Activated CD4-positive, alpha-beta memory T cell treated with anti-CD3 and anti-CD28 coated beads for 36 hours (primary cell): ENCODE measurements at places on chromosomes 2 and 18. TPM values are rescaled to one million over a fixed set of nuclear protein-coding genes. Genes with fewer than 3 reads are reported as not detected.
A peak's percentile ranks its signal among the peaks of the same experiment; 100 is the strongest.

- DNase-seq: no peak
These were observed 326.2 kb downstream of the NYAP2 start for GRCh38 chr2:225725726-225726125.

- no peak for DNase-seq
These were observed 42.4 kb downstream of the TMEM237 start for GRCh38 chr2:201600906-201601305.

GRCh38 chr2:207227062-207227748, 61.5 kb upstream of the KLF7 start:
- DNase-seq: no peak

GRCh38 chr2:64376926-64377325, 77.0 kb upstream of the LGALSL start:
- DNase-seq: no peak

DNA sequence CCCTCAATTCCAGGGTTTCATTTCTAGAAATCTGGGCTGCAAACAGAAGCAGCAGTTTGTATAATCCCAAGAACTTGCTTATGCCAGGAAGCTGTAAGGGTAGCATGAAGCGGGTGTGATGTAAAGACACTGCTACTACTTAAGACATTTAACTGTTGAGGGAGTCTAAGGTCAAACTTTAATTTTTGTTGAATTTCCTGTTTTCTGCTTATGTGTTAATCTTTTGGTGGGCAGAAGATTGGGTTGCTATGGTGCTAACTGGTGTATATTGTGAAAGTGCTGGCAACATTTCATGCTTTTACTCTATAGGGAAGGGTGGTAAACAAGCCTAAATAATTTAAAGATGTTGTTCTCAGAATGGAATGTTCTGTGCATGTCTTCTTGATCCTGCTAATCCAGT, 2.7 kb downstream of the NCOA1 start:
- DNase-seq: no peak

DNA sequence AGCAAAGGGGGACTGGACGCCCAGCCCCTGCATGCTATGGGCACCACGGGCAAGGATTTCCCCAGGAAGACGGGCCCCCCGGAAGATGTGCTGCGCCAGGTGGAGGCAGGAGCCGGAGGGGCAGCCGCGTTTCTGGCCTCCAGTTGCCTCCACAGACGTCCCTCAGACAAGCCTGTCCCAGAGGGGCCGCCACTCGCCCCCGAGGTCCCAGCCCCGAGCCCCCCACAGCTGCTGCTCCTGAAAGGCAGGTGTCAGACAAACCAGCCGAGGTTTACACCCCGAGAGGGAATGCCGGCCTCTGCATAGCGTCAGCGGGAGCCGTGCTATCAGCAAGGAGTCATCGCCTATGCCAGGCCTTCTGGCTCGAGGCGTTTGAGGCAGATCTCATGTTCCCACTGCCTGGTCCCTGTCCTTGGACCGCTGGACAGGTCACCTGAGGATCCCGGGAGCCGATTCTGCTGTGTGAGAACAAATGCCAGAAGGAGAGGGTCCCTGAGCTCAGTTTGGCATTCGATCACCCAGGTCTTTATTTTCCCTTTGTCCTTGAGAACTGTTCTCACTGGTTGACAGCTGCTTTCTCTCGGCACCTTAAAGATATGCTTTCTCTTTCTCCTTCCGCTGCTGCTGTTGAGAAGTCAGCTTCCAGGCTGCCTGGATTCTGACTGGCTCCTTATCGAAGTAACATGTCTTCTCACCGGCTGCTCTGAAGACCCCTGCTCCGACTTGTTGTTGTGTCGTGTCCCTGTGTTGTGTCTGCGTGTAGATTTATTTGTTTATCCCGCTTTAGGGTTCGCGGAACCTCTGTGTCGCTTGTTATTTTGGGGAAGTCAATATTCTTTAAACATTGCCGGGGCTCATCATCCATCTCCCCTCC, 20.6 kb downstream of the CROCC2 start:
- DNase-seq: peak; percentile 4

GCKR gene
- not detected for total RNA-seq

- DNase-seq: no peak
These were observed 74.1 kb downstream of the CABYR start for GRCh38 chr18:24212939-24213338.

GRCh38 chr2:145598434-145598833, 1078.5 kb upstream of the ZEB2 start:
- no peak for DNase-seq

- DNase-seq: no peak
These were observed 229.5 kb upstream of the ZC3H15 start for GRCh38 chr2:186256540-186256939.

CELF4 gene
- total RNA-seq: not detected

DNA sequence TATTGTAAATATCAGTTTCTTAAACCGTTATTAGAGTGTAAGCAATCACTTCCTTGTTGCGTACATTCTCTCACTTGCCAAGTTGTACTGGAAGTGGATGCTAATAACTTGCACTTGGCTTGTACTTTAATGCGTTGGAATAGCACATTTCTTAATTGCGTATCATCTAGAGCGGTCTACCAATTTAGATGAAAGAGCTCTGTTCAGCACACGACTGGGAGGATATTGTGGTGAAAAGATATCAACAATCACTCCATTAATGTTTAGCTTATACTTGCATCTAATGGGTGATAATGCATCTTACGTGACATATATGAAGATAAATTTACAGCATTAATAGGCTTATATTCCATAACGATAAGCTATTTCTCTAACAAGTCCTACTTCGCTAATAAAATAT, 11.7 kb upstream of the TMEFF2 start:
- DNase-seq: no peak

SKOR2 gene
- total RNA-seq: not detected

- no peak for DNase-seq
These were observed 392.1 kb upstream of the KCNJ3 start for GRCh38 chr2:154306266-154306970.

EIPR1 gene
- 38.2 TPM for total RNA-seq

GRCh38 chr2:48442610-48443360, 87.2 kb upstream of the STON1 start:
- DNase-seq: no peak

DNA sequence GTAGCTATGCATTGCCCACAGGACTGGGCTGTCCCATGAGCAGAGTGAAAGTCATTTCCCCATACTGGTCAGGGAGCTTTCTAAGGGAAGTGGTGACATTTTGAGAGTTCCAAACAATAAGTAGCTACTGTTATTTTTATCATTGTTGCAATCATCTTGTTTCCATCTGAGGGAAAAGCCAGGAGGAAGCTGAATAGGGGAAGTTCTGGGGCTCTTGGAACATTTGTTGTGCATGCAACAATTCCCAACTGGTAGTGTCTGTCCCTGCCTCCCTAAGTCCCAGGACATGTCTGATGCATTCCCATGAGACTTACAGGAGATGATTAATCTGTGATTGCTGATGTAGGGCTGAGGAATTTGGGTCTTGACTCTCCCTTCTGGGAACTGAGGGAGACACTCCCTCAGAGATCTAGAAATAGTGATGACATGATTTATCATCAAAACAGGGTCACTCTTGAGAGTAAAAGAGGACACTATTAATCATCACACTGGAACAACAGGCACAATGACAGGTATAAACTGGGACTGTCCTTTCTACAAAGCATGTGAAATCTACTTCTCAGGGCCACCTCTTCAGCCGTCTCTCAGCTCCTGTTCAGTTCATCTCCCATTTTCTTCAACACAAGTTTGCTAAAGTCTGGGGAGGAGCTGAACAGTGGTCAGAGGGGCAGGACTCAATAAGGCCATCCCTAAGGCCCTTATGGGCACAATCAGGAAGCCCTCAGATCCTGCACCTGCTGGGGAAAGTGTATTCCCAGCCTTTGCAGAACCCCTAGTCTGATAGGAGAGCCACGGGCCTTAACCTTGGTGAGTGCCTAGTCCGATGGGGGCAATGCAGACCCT, 28.0 kb upstream of the MARCO start:
- DNase-seq: no peak

HK2 gene
- total RNA-seq: 53.7 TPM

PAX3 gene
- total RNA-seq: not detected

DNA sequence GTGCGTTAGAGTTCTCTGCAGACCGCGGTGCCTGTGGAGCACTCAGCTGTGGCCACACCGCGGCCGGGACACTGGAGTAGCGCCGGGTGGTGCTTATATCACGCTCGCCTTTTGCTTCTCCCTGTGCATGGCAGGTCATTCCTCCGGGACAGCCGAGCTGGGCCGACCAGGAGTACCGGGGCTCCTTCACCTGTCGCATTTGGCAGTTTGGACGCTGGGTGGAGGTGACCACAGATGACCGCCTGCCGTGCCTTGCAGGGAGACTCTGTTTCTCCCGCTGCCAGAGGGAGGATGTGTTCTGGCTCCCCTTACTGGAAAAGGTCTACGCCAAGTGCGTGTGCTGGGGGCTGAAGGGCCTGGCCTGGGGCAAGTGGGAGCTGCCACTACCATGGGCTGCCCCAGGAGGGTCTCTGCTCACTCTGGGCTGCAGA, 4.2 kb downstream of the CAPN10 start:
- no peak for DNase-seq

MC4R gene
- total RNA-seq: not detected

- DNase-seq: no peak
These were observed 19.4 kb upstream of the ZSWIM2 start for GRCh38 chr2:186868344-186868743.

OSR1 gene
- not detected for total RNA-seq

SERPINB12 gene
- total RNA-seq: not detected

ZNF396 gene
- 1.6 TPM for total RNA-seq

SNORC gene
- total RNA-seq: 1.7 TPM

HOXD8 gene
- total RNA-seq: not detected

DNA sequence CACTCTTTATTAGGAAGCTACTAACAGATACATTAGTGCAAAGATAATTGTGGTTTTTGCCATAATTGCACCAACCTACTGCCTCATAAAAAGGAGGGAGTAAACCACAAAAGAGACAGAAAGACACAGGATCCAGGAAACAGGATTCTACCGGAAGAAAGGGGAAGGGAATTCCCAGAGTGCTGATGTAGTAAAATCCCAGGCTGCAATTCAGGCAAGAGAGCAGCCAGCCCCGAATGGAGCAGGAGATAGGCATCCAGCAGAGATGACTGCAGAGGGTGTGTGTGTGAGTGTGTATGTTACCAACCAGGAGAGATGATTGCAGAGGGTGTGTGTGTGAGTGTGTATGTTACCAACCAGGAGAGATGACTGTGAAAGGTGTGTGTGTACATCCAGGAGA, 84.4 kb downstream of the KCNS3 start:
- DNase-seq: no peak

HNMT gene
- not detected for total RNA-seq

- no peak for DNase-seq
These were observed 31.4 kb downstream of the IMPA2 start for GRCh38 chr18:12012697-12013096.

DNA sequence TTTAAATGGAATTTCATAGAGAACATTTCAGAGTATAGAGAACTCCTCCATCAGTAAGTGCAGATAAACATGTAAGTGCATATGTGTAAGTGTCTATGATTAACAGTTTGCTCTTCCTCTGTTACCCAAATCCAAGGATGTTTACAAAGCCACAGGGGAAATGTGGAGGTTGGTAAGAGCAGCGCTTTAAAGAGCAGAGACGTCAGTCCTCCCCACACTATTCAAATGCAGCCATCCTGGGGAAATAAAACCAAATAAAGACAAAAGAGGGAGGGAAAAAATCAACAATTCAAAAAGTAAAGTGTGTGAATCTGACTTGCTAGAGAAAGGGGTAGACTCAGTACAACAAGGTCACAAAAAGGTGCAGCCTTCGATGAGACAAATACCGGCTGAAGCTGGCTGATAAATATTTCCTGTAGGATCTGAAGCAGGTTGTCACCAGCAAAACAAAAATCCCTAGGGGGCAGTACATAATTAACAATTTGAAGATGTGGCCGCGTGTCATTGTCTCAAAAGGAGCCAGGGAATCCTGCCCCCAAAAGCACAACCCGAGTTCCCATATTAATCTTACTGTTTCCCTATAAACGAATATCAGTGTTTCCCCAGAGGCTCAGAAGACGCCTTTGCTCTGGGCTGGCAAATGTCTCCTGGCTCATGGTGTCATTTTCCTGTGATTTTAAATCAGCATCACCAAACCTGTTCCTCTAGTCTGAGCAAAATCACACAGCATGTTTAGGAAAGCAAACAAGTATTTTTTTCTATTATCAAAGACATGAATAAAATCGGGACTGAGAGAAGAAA, 216.5 kb downstream of the CDCA7 start:
- DNase-seq: no peak

GRCh38 chr2:105179469-105180372, 61.8 kb upstream of the GPR45 start:
- no peak for DNase-seq

- peak; percentile 37 for DNase-seq
These were observed 62.9 kb upstream of the CTIF start for GRCh38 chr18:48475635-48476549.
